ENCODE measurements at places on chromosomes 2 and 18. TPM values are rescaled to one million over a fixed set of nuclear protein-coding genes. Genes with fewer than 3 reads are reported as not detected.

The CDK15 gene
- total RNA-seq, result not detected

The LRP2 gene
- total RNA-seq, result not detected

The NEU2 gene
- total RNA-seq, result not detected

The ABHD3 gene
- 15.2 TPM for total RNA-seq

The PARD3B gene
- 3.9 TPM for total RNA-seq

The ITGA6 gene
- 147 TPM for total RNA-seq

The SCYGR4 gene
- total RNA-seq, result not detected

The LBH gene
- total RNA-seq, result 0.42 TPM

The IL36RN gene
- 1.4 TPM for total RNA-seq

The FBXO15 gene
- not detected for total RNA-seq

The TSPYL6 gene
- not detected for total RNA-seq

The ACTG2 gene
- total RNA-seq, result not detected

The VIT gene
- total RNA-seq, result not detected

The TMEM247 gene
- not detected for total RNA-seq

The FBLN7 gene
- 0.03 TPM for total RNA-seq

The SULT1C2 gene
- not detected for total RNA-seq

The GAREM1 gene
- total RNA-seq, result 5.6 TPM

The ATP5F1A gene
- total RNA-seq, result 240 TPM

The HMSD gene
- not detected for total RNA-seq
